ENCODE measurements at places on chromosomes 6 and 20. TPM values are rescaled to one million over a fixed set of nuclear protein-coding genes. Genes with fewer than 3 reads are reported as not detected.

DNA sequence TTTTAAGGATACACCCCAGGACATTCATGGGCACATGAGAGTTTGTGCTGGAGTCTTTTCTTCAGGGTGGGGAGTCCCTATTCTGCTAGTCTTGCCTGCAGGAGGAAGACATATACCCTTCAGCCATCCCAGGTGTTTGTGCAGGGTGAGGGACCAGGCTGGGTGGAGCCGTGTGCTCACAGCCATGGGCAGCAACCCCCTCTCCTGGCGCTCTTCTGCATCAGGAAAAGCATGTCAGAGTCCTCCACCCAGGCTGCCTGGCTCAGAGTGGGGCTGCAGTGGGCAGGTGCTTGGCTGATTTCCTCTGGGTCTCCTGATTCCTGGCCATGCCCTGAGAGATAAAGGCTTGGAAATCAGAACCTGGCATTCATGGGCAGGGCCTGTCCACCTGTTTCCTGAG lies 22.7 kb upstream of the MLN start:
- DNase-seq: no peak

- DNase-seq: no peak
Measured at GRCh38 chr20:20624914-20625313, 87.5 kb downstream of the RALGAPA2 start.

- DNase-seq: no peak
Measured at GRCh38 chr20:60937585-60937984, 314.5 kb upstream of the CDH4 start.

- DNase-seq: no peak
Measured at GRCh38 chr6:155765275-155766194, 309.9 kb upstream of the NOX3 start.

- DNase-seq: no peak
Measured at GRCh38 chr20:8744228-8744844, 324.6 kb upstream of the PLCB4 start.

The SPEF1 gene
- total RNA-seq: 1.7 TPM

The MYH7B gene
- total RNA-seq: 0.98 TPM

Data from progenitor cell of endocrine pancreas (in vitro differentiated cells).